ENCODE measurements at places on chromosomes 5 and 9.

DNA sequence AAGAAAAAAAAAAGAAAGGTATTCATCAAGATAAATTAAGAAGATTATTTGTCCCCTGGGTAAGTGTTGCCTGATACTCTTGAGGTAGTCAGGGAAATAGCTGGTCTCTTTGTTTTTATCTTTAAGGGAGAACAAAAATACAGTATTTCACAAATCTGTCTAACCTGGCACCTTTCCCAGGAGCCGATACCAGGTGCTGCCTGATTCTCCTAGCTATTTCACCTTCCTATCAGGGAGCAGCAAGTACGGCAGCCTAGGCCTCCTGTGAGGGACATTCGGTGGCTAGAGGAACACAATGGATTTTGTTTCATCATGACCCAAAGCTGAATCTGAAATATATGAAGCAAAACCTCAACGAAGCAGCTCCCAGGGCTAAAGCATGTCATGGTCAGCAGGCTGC is 86.0 kb downstream of the TARS1 start:
- no peak for DNase-seq

GRCh38 chr5:116137544-116138378 is 52.9 kb downstream of the COMMD10 start:
- no peak for DNase-seq

- DNase-seq: peak; percentile 18
Measured at GRCh38 chr5:177357459-177358351, at the start of gene RGS14. Gene RGS14 (plus strand): TSS chr5:177357924. CDS start chr5:177358025, 101 bp downstream.

GRCh38 chr5:174750711-174751110 is 26.3 kb downstream of the MSX2 start:
- no peak for DNase-seq

DNA sequence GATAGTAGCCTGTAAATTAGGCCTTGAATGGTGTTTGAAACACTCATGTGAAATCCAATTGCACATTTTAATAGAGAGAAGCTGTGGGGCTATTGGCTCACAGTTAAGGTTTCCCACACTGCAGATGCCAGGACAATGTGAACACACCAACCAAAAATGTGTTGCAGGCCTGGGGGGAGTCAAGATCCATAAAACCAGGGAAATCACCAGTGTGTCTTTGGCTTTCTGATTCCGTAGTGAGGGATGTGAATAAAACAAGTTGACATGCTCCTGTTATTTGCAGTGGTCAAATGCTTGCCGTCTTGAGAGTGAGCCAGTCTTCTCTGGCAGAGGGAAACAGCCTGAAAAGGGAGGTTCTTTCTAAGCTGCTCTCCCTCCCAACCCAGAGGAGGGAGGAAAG is 79.0 kb downstream of the ZNF462 start:
- no peak for DNase-seq

- no peak for DNase-seq
Measured at GRCh38 chr5:81631124-81631523, 119.8 kb downstream of the SSBP2 start.

DNA sequence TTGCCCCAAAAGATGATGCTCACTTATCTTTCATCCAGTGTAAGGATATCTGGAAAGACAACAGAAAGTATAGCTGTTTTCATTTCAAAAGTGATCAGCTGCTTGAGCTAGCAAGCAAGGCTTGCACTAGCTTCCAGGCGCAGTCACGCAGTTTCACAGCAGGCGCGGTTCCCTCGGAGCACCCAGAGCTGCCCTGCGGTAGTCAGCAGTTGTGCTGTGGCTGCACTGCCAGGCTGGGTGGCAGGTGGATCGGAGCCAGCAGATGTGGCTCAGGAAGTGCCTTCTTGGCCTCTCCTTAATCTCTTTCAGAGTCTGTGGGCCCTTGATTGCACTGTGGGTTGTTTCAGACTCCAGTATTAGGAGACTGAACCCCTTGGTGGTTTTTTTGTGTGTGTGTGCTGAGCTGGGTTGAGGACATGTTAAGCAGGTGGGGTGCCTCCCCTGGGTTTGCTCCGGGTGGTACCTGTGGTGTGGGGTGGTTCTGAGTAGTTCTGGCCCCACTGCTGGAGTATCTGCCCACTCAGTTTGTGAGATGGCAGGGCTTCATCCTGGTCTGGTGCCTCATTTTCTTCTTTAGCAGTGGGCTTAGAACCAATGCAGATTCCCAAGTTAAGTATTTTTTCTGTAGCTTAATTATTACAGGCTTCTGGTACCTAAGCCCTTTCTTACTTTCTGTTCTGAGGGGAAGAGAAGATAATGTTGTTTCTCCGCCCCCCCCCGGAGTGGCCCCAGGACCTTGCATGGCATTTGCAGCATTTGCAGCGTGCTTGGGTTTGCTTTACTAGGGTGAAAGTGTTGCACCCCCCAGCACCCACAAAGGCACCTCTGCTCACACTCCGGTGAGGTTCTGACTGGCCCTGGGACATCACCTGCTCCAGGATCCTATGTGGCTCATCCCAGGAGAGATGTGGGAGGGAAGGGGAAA is 16.4 kb downstream of the TENT4A start:
- DNase-seq: peak; percentile 34

GRCh38 chr5:13746026-13746425 is 198.5 kb downstream of the DNAH5 start:
- no peak for DNase-seq

- no peak for DNase-seq
Measured at GRCh38 chr5:80374188-80374587, 33.7 kb upstream of the ZFYVE16 start.

DNA sequence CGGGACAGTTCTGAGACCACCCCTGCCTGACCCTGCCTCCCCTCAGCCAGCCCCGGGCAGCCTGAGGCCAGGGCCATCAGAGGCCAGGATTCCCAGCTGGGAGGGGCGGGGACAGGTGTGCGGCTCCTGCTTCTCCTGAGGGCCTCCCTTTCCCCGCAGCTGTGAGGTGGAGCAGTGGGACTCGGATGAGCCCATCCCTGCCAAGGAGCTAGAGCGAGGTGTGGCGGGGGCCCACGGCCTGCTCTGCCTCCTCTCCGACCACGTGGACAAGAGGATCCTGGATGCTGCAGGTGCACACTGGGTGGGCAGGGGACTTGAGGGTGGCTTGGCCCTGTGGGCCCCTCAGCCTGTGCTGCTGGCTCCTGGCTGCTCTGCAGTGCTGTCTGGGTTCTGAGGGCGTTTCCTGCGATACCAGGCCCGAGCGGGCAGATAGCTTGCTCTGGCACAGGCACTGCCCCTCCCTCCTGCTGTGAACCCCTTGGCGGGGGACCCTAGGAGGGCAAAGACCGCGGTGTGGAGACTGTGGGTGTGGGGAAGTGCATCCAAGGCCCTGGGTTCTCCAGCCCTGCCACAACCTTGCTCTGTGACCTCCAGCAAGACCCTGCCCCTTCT is 2.3 kb downstream of the GRHPR start:
- DNase-seq: no peak

DNA sequence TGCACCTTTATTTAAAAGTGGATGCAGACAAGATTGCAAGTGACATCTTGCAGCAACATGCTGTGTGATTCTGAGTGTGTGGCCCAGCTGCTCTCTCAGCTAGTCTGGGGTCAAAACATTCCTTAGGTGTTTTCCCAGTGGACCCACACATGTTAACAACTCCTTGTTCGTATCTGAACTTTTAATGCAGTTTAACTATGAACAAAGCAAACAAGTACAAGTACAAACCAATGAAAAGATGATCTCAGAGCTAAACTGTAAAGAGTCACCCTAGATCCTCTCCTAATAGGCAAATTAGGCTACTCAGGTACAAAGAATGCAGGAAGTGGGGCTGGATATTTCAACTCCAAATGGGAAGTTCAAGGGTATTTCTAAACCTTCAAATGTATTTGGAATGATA is 108.4 kb downstream of the ENTREP1 start:
- no peak for DNase-seq

DNA sequence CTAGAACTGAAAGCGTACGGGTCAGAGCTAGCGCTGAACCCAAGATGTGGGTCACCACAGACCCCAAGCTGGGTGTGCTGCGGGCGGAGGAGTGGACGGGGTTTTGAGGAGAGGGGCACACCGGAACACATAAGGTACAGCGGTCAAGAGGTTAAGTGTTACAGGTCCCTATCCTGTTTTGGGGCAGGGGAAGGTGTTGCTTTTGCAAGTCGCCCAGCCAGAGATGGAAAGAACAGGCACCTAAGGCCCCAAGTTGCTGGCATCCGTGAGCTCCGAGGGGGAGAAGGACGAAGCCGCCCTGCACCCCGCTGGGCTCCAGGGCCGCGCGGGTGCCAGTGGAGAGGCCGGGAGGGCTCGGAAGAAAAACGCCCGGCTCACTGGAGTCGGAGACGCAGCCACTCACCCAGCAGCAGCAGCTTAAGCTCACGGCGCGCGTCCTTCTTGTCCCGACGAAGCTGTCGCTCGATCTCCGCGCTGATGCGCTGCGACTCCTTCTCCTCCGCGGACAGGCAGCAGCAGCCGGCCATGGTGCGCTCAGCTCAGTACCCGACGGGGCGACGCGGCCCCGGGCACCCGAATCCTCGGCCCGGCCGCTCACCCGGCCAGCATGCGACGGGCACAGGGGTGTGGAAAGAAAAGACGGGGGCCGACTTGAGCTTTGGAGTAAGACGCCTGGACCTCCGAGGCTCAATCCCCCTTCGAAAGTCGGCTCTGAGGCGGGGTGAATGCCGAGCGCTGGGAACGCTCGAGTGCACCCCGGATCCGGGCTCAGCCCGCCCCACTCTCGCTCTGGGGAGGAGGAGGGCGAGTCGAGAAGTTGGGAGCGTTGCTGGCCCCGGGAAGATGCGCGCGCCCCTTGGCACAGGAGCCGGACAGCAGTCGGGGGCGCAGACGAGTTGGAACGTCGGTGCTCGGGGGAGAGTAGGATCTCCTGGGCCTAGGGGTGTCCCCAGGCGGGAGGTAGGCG is 572 bp downstream of the GNA14 start:
- DNase-seq: no peak

GRCh38 chr9:84807870-84808390 is 138.4 kb downstream of the NTRK2 start:
- no peak for DNase-seq

- DNase-seq: no peak
Measured at GRCh38 chr9:33459115-33459514, 11.7 kb upstream of the AQP3 start.

DNA sequence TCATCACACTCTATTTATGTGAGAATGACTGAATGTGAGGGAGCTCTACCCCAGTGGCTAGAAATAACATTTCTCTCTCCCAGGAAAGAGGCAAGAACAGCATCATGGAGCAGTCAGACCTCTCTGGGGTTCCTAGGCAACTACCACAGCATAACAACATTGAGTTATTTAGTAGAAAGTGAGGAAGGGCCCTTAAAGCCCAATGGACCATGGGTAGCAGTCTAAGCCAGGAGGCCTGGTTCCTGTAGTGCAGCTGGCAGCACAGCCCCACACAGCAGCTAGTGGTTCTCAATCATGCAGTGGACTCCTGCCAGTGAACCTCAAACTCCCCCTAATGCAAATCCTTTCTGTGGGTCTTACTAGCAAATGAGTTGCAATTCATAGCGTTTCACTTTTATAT is 55.3 kb downstream of the SPEF2 start:
- no peak for DNase-seq

DNA sequence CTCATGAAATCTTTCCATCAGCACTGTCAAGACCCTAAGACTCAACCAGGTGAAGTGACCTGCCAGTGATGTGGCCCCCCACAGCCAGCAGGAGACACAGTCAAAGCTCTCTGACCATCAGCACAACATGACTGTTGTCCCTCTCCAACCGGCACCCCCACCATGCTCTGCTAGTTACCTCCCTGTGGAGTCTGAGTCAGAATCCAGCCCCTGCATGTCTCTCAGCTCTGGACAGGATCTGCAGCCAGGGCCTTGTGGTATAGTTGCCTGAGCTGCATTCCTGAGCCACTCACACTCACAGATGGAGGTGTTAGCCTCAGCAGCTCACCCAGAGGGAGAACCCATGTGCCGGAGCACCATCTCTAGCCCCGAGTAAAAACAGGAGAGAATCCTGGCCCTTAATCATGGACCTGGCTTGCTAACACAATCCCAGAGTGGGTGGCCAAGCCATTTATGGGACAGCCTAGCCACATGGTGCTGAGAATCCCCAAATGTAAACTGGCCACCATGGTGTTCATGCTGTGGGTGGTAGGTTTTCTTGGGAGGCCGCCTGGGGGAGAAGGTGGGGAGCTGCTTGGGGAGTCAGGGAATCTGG is 237.8 kb downstream of the PAPPA start:
- DNase-seq: no peak

DNA sequence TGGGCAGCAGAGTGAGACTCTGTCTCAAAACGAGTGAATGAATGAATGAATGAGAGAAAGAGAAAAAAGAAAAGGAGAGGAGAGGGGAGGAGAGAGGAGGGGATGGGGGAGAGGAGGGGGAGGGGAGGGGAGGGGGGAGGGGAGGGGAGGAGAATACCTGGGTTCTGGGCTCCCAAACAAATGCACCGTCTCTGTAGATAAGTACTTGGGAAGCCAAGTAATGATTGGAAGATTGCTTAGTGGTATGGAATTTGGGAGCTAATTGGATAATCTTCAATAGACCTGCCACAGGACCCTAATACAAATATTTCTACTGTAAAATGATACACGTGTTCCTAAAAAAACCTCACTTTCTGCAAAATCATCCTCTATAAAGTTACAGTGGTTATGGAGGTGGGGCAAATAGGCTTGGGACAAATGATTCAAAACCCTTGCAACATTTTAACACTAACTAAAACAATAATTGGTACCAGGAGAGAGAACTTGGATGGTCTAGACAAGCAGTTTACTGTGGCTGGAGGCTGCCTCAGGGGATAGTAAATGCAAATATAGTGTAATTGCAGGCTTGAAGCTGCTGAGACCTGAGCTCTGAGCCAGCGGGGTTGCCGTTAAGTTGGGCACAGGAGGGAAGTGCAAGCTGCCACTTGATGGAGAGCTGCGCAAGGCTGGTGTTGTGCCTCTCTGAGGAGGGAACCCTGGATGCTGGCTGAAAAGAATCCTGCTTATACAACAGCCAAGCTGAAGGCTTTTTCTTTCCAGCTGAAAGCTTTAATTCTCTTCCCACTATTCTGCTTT is 3.5 kb downstream of the HEMGN start:
- DNase-seq: no peak

- no peak for DNase-seq
Measured at GRCh38 chr5:1378866-1379659, 34.2 kb upstream of the CLPTM1L start.

- no peak for DNase-seq
Measured at GRCh38 chr5:78734950-78735349, 86.4 kb upstream of the LHFPL2 start.

DNA sequence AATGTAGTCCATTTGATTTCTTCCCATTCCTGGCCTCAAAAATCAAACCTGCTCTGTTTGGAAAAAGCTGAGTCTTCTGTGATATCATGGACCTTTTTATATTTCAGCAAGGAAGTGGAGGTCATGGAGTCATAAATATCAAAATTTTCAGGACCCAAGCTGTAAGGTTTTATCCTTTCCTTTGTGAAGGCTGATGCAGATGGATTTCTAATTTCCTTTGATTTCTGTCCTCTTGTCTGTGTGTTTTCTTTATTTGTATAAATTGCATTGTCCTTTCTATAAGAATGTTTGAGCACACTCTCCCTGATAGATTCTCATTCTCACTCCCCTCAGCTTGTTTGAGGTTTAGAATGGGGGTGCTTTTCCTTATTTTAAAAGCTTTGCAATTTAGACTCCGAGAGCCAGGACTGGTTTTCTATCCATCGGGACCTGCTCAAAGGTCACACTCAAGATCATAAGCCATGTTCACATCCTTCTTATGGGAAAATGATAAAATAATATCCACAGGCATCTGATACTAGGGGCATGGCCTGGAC is 127.4 kb upstream of the TMEM161B start:
- no peak for DNase-seq
